ENCODE measurements at places on chromosomes 6 and 20.

GRCh38 chr6:154500769-154501577 is 9.5 kb downstream of the CNKSR3 start:
- DNase-seq: no peak

DNA sequence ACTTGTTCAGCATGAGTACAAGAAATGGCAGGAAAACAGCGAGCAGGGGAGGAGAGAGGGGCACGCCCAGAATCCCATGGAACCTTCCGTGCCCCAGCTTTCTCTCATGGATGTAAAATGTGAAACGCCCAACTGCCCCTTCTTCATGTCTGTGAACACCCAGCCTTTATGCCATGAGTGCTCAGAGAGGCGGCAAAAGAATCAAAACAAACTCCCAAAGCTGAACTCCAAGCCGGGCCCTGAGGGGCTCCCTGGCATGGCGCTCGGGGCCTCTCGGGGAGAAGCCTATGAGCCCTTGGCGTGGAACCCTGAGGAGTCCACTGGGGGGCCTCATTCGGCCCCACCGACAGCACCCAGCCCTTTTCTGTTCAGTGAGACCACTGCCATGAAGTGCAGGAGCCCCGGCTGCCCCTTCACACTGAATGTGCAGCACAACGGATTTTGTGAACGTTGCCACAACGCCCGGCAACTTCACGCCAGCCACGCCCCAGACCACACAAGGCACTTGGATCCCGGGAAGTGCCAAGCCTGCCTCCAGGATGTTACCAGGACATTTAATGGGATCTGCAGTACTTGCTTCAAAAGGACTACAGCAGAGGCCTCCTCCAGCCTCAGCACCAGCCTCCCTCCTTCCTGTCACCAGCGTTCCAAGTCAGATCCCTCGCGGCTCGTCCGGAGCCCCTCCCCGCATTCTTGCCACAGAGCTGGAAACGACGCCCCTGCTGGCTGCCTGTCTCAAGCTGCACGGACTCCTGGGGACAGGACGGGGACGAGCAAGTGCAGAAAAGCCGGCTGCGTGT is 11.6 kb downstream of the TNFAIP3 start:
- DNase-seq: no peak

DNA sequence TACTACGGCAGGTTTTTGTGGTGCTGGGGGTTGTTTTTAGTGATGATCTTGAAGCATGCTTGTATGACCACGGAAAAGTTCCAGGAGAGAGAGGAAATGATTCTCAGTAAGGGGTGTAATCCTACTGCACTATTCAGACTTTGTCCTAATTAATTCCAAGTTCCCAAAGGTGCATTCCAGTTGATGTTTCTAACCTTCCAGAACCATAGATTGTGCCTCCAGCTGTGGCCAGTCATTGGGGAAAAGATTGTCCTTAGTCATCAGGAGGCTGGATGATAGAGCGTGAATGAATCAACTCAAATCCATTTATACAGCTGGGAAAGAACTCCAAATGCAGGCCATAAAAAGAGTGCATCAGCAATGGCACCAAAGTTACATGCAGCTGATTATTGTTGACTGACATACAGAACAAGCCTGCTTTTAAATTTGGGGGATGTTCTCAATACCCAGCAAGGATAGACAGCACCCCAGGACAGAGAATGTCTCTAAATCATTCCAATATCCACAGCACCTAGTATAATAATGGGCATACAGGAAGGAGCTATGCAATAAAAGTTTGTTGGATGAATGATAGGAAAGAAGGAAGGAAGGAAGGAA is 27.8 kb upstream of the PKHD1 start:
- DNase-seq: no peak

- DNase-seq: no peak
Measured at GRCh38 chr6:1385129-1386037, 4.0 kb upstream of the FOXF2 start.

- no peak for DNase-seq
Measured at GRCh38 chr20:24679448-24680047, 210.1 kb downstream of the SYNDIG1 start.

GRCh38 chr6:129030215-129030614 is 147.3 kb downstream of the LAMA2 start:
- no peak for DNase-seq

- DNase-seq: no peak
Measured at GRCh38 chr20:53194306-53195290, 222.4 kb downstream of the TSHZ2 start.

- DNase-seq: no peak
Measured at GRCh38 chr6:156977527-156978291, 200.5 kb downstream of the ARID1B start.

GRCh38 chr6:130136798-130137197 is 86.0 kb downstream of the SAMD3 start:
- DNase-seq: no peak

Measured in muscle of back (tissue), 13 donors.